ENCODE measurements at places on chromosomes 11 and 22.
A peak's percentile ranks its signal among the peaks of the same experiment; 100 is the strongest.

DNA sequence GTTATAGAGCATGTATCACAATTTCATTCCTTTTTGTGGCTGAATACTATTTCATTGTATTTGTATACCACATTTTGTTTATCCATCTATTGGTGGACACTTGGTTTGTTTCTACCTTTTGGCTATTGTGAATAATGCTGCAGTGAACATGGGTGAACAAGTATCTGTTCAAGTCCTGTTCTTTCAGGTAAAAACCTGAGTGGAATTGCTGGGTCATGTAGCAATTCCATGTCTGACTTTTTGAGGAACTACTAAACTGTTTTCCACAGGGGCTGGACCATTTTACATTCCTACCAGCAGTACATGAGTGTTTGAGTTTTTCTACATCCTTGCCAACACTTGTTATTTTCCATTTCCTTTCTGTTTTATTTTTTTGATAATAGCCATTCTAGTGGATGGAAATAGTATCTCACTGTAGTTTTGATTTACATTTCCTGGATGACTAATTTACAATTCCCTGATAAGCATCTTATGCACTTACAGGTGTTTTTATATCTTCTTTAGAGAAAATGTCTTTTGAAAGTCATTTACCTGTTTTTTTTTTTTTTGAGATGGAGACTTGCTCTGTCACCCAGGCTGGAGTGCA lies 12.2 kb downstream of the CABIN1 start:
- DNase-seq: no peak

GRCh38 chr11:14445542-14446530 lies 53.8 kb downstream of the COPB1 start:
- DNase-seq: no peak

- DNase-seq: no peak
Observed at GRCh38 chr11:128239306-128239705, 348.1 kb downstream of the ETS1 start.

GRCh38 chr22:36052505-36052941 lies 23.9 kb upstream of the RBFOX2 start:
- no peak for DNase-seq

GRCh38 chr11:16896729-16897469 lies 117.3 kb downstream of the PLEKHA7 start:
- peak; percentile 78 for DNase-seq

DNA sequence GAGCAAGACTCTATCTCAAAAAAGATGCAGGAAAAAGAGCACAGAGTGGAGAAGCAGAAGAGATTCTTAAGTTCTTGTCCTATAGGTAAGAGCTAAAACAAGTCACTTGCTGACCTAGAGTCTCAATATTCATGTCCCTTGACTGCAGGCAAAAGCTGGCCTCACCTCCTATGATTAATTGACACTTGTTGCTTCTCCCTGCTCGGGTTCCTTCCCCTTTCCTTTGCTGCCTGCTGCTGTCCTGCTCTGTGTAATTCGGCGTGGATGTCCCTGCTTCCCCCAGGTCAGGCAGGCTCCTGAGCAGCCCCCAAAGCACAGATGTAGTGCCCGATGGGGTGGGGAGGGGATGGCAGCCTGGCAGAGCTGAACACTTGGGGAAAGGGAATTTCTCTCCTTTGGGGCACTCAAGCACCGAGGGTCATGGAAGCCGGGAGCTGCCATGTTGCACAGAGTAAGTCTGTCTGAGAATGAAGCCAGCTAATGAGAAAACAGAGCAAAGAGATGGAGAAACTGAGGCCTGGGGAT lies 60.8 kb upstream of the NUP50 start:
- no peak for DNase-seq

DNA sequence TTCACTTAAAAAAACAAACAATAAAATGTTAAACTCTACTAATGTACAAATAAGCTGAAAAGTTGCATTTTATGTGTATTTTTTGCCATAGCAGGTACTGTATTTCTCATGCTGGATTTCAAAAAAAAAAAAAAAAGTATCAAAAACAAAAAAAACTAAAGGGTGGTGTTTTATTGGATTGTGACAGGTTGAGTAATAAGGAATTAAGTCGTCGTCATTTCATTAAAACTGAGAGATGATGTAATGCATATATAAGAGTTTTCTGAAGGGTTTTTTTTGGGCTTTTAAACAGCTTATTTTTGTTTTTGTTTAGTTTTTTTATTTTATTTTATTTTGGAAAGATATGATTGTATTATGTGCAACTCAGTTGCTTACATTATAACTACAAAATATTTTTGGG lies 10.9 kb upstream of the ADSL start:
- DNase-seq: no peak

GRCh38 chr11:133508468-133508867 lies 23.8 kb downstream of the OPCML start:
- no peak for DNase-seq

DNA sequence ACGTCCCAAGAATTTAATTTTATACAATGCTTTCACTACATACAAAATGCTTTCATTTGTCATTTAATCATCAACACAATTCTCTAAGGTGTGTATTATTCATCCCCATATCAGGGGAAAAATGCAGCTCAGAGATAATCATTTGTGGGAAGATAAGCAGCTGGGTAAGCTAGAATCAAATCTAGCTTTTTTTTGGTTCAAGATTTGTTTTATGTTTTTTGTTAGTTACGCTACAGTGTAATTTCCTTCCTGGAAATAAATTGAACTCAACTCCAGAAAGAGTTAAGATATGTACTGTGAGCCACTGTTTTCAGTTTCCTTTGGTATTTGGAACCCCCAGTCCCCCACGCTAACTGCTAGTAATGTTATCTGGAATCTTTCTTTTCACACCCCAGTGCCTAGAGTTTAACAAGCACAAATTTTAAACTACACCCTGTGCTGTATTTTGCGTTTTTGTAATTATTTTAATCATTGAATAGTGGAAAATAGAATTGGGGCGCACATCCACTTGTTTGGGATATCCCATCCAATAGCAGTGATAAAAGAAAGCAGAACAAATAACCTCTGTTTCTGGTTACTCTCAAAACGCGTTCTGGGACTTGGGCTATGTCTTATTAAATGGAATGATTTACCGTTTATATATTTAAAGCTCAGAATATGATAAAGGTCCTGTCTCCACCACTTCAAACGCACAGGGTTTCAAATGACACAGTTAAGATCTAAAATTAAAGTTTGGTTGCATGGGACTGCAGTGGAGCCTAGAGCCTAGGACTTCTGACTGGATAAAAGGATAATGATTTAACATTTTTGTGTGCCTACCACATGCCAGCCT lies 2.1 kb upstream of the HSPA8 start:
- DNase-seq: no peak

DNA sequence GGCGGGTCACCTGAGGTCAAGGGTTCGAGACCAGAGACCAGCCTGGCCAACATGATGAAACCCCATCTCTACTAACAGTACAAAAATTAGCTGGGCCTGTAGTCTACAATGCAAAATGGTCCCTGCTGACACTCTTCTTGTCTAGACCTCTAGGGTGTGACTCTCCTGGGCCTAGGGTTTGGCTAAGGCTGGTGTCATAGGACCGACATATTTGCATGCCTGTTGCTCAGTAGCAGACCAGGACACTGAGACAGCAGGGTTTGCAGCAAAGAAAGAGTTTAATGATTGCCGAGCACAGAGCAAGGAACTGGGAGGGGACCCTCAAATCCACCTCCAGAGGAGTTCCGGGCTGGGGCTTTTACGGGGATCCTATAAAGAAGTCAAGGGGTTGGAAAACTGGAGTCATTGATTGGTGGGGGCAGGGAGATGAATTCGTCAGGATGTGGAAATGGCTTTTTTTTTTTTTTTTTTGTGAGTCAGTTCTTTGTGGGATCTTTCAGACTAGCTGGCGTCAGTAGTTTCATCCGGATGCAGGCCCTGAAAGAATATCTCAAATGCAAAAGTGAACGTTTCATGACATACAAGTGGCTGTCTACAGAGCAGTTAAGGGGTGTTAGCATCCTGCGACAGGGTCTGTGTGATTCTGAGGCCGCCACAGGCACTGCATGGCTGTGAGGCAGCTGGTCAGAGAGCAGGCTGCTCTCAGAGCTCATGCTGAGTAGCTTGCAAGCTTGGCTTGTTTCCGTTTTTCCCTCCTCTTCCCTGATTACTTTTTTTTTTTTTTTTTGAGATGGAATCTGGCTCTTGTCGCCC lies 27.2 kb upstream of the A4GALT start:
- peak; percentile 9 for DNase-seq

GRCh38 chr11:123751781-123752180 lies 2.5 kb downstream of the OR6X1 start:
- DNase-seq: no peak

- DNase-seq: no peak
Observed at GRCh38 chr22:27937453-27937852, 18.4 kb upstream of the PITPNB start.

- peak; percentile 77 for DNase-seq
Observed at GRCh38 chr22:17258015-17258787, 39.0 kb upstream of the ADA2 start.

- DNase-seq: peak; percentile 39
Observed at GRCh38 chr11:133834682-133835592, 10.4 kb downstream of the SPATA19 start.

DNA sequence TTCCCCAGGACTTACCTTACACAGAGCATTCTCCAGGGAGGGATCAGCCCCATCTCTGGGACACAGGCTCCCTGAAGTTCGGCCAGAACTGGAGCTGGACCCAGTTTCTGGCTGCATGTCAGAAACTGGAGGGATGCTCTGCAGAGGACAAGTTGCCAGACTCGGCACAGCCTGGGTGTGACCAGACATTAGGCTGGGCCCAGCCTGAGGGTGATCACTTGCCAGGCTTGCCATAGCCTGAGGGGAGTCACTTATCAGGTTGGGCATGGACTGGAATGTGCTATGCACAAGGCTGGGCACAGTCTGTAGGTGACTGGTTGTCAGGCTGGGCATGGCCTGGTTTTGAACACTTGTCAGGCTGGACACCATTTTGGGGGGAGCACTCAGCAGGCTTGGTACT lies 30.7 kb upstream of the STK33 start:
- DNase-seq: no peak

DNA sequence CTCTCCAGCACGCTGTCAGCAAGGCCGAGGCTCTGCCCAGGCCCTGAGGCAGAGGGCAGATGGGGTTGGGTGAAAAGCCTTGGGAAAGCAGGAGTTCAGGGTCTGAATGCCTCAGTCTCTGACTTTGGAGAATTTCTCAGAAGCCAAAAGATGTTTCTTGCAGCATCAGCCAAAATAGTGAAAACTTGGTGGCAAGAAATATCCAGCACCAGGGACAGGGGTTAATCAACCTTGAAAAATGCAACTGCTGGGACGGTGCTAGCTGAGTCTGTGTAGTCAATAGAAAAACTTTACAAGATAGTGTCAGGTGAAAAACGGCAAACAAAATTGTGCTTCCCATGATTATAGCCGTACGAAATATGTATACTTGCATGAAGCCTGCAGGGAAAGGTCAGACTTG lies 1.4 kb upstream of the ABCC8 start:
- no peak for DNase-seq

GRCh38 chr11:117345039-117345438 lies 17.4 kb downstream of the CEP164 start:
- no peak for DNase-seq

DNA sequence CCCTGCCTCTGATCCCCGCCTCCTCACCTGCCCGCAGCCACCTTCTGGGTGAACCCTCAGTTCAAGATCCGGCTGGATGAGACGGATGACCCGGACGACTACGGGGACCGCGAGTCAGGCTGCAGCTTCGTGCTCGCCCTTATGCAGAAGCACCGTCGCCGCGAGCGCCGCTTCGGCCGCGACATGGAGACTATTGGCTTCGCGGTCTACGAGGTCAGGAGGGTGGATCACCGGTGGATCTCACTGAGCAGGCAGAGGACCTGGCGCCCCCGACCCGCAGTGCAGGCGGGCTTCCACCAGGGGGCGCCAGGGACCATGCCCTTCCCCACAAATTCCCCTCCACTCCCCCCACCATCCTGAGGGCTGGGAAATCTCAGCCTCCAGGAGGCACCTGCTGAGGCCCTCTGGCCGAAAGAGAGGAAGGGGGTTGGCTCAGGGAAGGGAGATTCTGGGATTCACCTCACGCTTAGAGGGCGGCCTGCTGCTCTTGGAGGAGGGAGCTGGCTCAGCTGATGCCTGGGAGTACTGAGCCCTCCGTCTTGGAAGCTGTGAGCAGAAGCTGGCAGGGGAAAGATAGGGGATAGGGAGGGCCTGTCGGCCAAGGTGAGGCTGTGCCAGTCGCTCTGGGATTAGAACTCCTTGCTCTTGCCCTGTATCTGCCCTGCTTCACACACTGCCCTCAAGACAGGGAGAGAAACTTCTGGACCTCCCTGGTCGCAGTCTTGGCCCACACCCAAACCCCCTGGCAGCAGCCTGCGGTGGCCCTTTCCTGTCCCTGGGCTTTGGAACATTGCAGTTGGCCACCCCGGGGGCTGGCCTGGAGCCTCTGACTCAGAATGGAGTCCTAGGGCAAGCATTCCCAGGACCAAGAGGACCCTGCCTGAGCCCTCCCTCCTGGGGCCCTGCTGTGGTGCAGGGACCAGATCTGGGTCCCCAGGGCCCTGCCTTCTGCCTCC lies 23.2 kb downstream of the CAPN1 start:
- DNase-seq: peak; percentile 1

- DNase-seq: peak; percentile 98
Observed at GRCh38 chr11:62394825-62395538, 23.9 kb upstream of the SCGB1A1 start.

DNA sequence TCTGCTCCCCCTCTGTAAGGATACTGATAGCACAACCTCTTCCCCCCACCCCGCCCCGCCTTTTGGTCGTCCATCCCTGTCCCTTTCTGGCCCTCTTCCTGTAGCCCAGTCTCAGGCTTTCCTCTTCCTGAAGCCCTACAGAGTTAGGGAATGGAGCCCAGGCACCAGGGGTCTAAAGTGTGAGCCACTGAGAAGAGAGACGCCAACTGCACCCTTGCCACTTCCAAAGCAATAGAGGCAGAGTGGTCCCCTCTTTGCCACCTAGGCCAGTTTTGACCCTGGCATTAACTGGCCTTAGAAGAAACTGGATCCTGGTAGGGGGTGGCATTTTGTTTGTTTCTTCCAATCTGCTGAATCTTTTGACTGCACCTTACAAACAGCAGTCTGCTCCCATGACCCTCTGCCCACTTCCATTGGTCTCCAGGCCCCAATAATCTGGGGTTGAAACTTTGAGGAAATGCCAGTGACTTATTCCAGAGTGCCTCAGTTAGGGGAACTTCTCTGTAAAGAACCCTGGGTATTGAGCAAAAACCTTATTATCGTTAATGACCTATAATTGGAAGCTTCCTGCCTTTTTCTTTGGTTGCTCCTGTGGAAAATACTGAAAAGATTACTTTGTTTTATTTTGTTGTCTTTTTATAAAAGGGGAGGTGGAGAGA lies 9.7 kb upstream of the GRK2 start:
- no peak for DNase-seq

GRCh38 chr11:9060700-9061111 lies 30.7 kb downstream of the SCUBE2 start:
- DNase-seq: no peak

GRCh38 chr22:49208768-49209252 lies 618.9 kb downstream of the BRD1 start:
- no peak for DNase-seq

- DNase-seq: no peak
Observed at GRCh38 chr22:29434288-29434687, 4.1 kb upstream of the RFPL1 start.

DNA sequence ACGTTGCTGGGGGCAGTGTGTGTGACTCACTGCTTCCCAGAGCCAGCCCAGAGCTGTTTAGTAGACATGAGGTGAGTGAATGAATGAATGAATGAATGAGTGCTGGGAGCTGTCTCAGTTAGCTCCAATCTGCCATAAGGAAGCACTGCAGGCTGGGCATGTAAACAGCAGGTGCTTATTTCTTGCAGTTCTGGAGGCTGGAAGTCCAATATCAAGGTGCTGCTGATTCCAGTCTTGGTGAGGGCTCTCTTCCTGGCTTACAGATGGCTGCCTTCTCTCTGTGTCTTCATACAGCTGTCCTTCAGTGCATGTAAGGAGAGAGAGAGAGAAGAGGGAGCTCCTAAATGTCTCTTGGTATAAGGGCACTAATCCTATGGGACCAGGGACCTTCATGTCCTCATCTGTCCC lies 4.1 kb downstream of the C11orf21 start:
- DNase-seq: no peak

Measured in NCI-H2227 treated with DMSO at 0.1 percent for 48 hours (cell line).